NCI-H1417 treated with DMSO at 0.1 percent for 48 hours (cell line): ENCODE measurements at places on chromosomes 7 and 10.
A peak's percentile ranks its signal among the peaks of the same experiment; 100 is the strongest.

GRCh38 chr10:129951101-129951969 is 12.7 kb downstream of the EBF3 start:
- DNase-seq = no peak

- DNase-seq = peak; percentile 97
Measured at GRCh38 chr7:85285527-85285926, 98.7 kb upstream of the SEMA3D start.

GRCh38 chr10:108662975-108663374 is 1260.3 kb downstream of the XPNPEP1 start:
- DNase-seq = no peak

DNA sequence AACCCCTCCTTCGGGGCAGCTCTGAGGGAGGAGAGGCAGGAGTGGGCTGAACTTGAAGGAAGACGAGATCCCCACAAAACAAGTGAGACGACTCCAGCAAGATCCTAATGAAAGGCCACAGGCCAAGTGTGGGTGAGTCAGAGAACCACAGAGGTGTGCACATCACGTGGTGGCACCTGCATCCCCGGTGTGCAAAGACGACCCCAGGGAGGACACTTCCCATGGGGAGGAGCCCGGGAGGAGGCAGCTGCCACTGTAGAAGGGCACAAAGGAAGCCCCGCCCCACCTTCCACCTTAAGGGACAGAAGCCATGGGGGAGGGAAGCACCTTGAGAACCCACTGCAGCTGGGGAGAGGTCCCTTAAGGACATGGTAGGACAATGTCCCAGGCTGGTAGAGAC is 45.7 kb downstream of the ESYT2 start:
- no peak for DNase-seq

DNA sequence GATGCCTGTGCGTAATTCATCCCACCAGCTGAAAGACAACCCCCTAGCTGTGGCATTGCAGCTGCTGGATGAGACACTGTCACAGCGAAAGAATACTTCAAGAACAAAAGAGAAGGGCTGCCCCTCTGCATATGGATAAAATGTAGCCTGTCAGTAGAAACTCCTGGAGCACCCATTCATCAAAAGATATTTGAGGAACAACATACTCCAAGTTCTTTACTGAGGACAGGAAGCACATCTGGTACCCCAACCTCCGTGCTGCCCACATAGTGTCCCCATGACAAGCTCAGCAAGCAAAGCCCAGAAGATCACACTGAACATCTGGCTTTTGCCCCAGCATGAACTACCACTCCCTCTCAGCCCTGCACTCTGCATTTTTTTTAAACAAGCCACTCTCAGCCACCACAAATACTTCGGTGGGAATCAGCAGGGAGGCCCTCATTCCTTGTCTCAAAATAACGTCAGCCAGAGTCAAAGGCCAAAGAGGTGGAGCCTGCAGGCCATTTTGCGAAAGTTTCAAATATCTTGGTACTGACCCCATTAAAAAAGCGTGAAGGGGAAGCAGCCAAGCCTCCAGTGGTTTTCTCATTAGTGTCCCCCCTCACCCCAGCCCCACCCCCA is 1.7 kb downstream of the CREB3L2 start:
- no peak for DNase-seq

GRCh38 chr7:51075681-51076580 is 240.7 kb downstream of the COBL start:
- no peak for DNase-seq

GRCh38 chr10:123135415-123136141 is at the start of gene HMX3:
TSS of gene HMX3 (plus strand) at chr10:123135970. CDS start at chr10:123136051, 81 bp downstream.
- DNase-seq = no peak

GRCh38 chr10:15879058-15879457 is 18.8 kb upstream of the MINDY3 start:
- DNase-seq = no peak

- DNase-seq = no peak
Measured at GRCh38 chr7:45347804-45348203, 190.2 kb downstream of the RAMP3 start.

GRCh38 chr10:47054974-47055373 is 143.7 kb downstream of the PTPN20 start:
- DNase-seq = no peak

DNA sequence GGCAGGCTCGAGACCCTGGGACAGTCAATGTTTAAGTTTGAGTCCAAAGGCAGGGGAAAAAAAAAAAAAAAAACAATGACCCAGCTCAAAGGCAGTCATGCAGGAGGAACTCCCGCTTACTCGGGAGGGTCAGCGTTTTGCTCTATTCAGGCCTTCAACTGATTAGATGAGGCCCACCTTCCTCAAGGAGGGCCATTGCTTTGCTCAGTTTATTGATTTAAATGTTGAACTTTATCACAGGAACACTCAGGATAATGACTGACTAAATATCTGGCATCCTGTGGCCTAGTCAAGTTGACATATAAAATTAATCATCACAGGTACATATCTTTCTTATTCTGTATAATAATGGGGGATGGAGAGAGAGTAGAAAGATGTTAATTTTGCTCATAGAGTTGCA is 52.6 kb downstream of the HSPA12A start:
- no peak for DNase-seq

DNA sequence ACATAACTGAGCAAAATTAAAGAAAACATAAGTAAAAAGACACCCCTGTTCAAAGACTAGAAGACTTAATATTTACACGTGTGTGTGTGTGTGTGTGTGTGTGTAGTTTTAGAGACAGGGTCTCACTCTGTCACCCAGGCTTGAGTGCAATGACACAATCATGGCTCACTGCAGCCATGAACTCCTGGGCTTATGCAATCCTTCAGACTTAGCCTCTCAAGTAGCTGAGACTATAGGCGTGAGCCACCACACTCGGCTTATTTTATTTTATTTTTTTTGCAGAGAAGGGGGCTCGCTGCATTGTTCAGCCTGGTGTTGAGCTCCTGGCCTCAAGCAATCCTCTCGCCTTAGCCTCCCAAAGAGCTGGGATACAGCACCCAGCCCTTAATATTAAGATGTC is 90.3 kb downstream of the JMJD1C start:
- DNase-seq = no peak

DNA sequence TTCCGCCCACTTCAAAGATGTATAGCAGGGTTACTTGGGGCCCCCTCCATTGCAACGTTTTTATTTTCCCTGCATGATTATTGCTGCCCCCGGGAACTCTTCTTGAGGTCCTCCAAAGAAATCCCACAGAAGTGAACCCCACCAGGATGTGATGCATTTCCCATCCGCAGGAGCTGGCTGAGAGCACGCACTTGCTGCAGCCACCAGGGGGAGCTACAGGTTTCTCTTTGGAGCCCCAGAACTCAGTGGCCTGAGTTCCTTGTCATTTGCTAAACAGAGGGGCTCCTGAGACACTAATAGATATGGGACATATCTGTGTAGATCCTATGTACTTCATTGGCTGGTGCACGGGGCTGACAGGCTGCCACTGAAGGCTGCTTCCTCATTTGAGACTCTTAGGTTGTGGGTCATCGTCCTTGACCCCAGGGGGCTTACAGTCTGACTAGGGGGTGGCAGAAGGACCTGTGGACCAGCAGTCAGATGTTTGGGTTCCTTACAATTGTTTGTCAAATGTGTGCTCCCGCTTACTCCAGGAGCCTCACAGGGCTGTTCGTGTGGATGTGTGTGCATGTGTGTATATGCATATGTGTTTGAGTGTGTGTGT is 52.3 kb upstream of the ENO4 start:
- DNase-seq = peak; percentile 4

DNA sequence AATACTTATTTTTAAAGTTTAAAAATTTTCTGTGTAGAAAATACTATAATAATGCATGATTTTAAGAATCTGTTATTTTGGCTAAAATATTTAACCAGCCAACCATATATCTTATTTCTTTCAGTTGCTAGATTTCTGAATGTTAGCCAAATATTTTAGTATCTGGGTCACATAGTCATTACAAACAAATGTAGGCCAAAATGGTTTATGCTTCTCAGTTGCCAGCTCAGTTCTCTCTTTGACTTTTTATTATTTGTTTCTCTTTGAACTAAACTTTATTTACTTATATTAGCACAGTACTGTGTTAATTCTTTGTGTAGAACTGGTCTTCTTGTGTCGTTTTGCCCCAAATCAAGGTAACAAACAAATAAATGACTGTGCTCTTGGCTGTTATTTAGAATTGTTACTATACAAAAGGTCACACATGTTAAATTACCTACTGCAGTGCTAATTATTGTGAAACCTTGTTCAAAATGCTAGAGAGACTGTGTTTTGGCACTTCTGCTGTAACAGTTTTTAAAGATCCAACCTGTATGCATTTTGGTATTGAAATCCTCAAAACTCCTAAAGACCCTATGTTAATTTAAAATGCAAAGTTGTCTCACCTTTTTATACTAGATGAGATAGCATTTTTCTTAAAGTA is 39.8 kb downstream of the ZEB1 start:
- DNase-seq = no peak

- DNase-seq = no peak
Measured at GRCh38 chr7:39951226-39952194, 1.5 kb downstream of the CDK13 start.

DNA sequence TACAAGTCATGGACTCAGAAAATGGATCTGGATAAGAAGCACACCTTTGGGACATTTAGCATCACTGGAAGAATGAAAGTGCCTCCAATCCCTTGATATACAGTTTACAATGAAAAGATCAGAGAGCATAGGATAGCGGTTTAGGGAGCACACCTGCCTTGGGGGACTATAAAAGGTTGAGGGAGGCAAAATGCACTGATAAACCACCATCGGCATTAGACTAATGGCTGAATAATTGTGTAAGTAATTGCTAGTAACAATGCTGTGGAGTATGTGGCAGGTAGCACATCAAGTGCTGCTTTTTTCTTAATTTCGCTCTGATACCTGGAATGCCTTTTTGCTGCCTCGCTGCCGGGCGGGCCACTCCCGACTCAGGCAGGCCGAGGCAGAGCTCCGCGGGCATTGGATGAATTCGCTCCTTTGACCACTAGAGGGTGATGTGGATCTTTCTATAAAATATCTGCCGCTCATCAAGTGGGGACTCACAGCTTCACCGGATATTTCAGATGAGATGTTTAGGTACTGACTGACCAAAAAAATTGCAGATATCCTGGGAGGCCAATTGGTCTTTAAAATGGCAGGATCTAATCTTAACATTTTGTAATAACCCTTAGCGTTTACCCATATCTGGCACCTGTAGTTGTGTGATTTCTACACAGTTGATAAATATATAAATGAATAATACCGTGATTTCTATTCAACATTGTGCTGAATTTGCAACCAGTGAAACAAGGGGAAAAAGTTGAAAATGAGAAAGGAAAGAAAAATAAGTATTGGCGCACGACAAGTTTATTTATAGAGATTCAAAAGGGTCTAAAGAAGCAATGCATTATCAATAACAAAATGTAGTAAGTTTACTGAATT is 116.8 kb upstream of the PRSS1 start:
- DNase-seq = peak; percentile 8

DNA sequence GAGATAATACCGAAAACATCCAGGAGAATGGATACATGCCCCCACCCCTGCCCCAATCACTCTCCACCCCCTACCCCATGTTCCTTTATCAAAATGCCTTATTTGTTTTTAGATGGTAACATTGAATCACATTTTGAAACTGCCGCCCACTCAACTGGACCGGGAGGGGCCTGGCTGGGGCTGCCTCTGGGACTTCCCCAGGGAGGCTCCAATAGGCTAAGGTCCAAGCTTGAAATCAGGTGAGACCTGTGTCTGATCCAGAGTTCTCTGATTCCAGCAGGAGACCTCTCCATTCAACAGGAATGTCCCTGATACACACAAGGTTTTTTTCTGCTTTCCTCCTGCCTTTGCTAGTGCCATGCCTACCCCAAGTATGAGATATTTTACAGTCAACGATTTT is 43.8 kb upstream of the ACSL5 start:
- no peak for DNase-seq

DNA sequence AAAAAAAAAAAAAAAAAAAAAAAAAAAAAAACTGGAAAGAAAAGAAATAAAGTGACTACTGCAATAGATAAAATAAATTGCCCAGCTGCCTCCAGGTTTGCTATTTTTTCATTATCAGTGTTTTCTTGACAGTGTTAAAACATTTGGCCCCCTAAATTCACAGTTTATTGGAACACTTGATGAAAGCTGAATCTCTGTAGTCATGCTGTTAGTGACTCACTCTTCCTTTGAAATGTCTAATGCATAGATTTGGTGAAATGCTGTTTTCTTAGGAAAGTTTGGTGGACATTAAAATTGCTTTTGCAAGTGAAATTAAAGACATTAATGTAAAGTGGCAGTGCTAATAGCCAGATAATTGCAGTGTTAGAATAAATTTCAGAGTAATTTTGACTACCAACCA is 785.2 kb downstream of the NRG3 start:
- DNase-seq = no peak

DNA sequence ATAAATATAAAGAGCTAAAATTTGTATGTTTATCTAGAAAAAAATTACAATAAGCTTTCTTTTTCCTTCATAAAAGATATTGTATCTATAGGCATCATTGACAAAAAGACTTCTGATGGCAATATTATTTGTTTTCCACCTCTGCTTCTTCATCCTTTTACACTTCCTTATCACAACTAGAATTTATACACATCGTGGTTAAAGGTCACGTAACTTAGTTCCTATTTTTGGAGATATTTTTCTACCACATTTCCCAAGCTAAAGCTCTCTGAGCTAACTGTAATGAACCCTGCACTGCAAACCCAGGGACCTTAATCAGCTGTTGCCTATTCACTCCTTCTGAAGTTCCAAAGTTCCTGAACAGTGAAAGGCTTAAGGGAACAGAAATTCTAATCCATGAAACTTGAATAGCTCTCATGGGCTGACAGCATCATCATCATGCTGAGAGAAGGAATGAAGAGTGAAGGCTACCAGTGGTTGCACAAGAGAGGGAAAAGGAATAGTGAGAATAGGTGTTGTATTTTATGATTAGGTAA is 106.1 kb upstream of the SLC13A1 start:
- DNase-seq = no peak

DNA sequence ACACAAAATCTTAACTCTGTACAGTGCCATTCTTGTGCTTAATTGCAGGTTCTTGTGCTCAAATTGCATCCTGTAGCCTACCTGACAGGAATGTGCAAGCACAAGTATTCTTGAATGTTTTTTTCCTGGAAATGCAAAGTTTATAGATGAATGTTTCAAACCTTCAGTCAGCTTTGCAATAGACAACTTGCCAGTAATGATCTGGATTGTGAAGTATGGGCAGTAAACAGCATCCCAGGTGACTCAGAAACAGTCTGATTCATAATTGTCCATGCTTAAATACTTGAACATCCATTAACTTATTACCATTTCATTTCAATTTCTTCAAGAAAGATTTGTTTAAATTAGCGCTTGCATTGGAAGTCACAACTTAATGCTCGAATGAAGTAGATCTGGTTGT is 347.2 kb downstream of the SDK1 start:
- DNase-seq = no peak

GRCh38 chr7:101595766-101596537 is 33.1 kb downstream of the MYL10 start:
- DNase-seq = no peak

DNA sequence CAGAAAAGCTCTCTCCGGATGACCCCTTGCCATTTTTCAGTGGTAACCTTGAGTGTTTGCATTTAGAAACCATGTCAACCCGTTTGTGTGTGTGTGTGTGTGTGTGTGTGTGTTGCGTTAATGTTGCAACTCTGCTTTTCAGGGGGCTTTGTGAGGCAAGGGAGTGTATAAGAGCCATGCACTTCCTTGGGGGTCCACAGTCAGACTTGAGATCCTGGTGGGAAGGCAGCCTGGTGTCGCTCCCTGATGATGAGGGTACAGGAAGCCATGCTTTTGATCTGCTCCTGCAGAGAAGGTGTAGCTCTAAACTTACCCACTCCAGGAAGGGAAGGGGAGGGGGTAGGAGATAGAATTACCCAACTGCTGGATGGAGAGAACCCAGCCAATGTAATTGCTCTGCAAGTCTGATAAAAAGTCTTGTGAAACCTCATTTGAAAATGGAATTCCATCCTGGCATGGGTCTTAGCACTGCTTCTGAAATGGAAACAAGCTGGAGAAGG is 10.7 kb downstream of the GRK5 start:
- no peak for DNase-seq
